ENCODE measurements at places on chromosomes 12 and 14. TPM values are rescaled to one million over a fixed set of nuclear protein-coding genes. Genes with fewer than 3 reads are reported as not detected.
A peak's percentile ranks its signal among the peaks of the same experiment; 100 is the strongest.

DNA sequence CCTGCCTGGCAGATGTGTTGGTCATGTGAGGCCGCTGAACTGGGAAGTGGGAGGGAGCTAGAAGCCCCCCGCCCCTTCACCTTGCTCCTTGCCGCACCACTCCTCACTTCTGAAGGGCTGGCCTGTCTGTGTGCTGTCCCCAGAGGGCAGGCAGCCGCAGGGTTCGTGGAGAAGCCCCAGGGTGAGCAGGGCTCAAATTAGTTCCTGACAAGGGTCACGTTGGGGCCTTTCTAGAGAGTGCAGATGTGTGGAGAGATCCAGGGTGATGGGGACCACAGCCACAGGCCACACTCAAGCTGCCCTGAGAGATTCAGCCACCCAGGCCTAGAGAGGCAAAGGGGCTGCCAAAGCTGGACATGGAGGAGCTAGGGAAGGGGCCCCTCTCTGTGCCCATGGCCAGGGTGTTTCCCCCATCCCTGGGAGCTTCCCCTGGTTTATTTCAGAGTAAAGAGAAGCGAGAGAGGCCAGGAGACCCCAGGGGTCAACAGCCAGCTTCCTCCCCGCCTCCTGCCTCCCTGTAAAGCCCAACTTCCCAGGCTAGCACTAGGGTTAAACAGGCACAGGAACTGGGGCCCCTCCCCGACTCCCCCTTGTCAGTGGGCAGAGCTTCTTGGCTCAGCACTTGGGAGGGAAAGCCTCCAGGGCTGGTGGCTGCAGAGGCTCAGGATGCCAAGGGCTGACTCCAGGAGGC lies 16.2 kb downstream of the SLC25A29 start:
- no peak for DNase-seq

DNA sequence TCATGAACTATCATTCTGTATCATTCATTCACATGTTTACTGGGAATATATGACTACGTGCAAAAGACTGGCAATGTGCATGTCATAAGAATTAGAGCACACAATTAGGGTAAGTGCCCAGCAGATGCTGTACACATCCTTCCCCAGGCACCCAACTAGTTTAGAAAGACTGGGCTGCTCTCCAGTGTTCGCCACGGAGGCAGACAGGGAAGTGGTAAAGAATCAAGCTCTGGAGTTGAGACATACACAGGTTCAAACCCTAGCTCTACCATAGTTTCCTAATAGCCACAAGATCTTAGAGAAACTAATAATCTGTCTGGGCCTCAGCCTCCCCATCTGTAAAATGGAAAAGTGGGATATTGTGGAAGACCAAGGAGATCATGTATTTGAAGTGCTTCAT lies 6.8 kb downstream of the TMCC3 start:
- no peak for DNase-seq

GRCh38 chr12:110249105-110249504 lies 31.9 kb upstream of the ATP2A2 start:
- peak; percentile 70 for DNase-seq

DNA sequence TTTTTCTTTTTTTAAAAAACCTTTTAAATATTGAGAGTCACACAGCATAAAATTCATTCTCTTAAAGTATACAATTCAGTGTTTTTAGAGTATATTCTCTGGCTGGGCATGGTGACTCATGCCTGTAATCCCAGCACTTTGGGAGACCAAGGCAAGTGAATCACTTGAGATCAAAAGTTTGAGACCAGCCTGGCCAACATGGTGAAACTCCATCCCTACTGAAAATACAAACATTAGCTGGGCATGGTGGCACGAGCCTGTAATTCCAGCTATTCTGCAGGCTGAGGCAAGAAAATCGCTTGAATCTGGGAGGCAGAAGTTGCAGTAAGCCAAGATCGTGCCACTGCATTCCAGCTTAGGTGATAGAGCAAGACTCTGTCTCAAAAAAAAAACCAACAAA lies 68.4 kb upstream of the BCAT1 start:
- DNase-seq: no peak

- no peak for DNase-seq
Measured at GRCh38 chr12:20409607-20410377, 41.5 kb downstream of the PDE3A start.

DNA sequence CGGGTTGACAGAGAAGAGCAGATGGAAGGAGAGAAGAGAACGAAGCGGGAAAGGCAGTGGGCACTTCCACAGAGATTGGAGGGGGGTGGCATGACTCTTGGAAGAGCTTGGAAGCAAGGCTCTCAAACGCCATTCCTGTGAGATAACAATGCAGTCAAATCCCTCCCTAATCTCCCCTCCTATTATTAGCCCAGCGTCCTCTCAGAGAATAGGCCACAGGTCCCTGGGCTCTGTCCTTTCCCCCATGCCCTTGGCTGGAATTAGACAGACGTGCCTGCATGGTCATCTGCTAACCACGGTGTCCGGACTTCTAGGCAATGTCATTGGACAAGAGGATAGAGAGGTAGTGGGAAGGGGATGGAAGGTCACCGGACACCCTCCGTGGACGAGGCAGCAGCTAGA lies 8.0 kb upstream of the MYH7 start:
- no peak for DNase-seq

The AMDHD1 gene
- 0.33 TPM for total RNA-seq

The ZNF385A gene
- total RNA-seq: 2.3 TPM

The DNAL1 gene
- 8.2 TPM for total RNA-seq

The AKT1 gene
- 127 TPM for total RNA-seq
